ENCODE measurements at places on chromosomes 11 and 22. TPM values are rescaled to one million over a fixed set of nuclear protein-coding genes. Genes with fewer than 3 reads are reported as not detected.

Gene TRIM51
- total RNA-seq = not detected

Gene JRKL
- total RNA-seq = 5.1 TPM

Gene FOSL1
- 37.7 TPM for total RNA-seq

Gene UBQLNL
- total RNA-seq = not detected

Gene CCDC86
- 20.6 TPM for total RNA-seq

Gene P2RY6
- total RNA-seq = not detected

Gene GRIA4
- not detected for total RNA-seq

Gene MS4A3
- total RNA-seq = not detected

Gene MPEG1
- under 0.01 TPM for total RNA-seq

Gene BRSK2
- total RNA-seq = 0.16 TPM

Gene KCTD17
- total RNA-seq = 32.1 TPM

Gene MUC5B
- not detected for total RNA-seq

Gene CRYBA4
- not detected for total RNA-seq

Gene CRELD2
- 107 TPM for total RNA-seq

Gene OR5P2
- total RNA-seq = not detected

Data from cardiac atrium fibroblast (primary cell).